ENCODE measurements at places on chromosomes 2 and 18.

DNA sequence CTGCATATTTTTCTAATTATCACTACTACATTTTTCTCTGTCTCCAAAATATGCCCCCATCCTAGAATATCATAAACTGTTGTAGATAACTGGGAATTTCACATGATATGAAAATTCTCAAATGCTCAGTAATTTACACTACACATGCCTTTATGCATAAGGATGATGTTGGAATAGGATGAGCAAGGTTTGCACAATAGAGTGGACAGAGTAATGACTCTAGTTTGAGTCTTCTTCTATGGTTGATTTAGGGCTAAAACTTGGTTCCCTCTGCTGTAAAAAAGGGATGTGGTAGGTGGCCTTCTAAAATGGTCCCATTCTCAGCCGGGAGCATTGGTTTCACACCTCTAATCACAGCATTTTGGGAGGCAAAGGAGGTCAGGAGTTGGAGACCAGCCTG, 129.9 kb downstream of the BCL11A start:
- no peak for DNase-seq
- no peak overlapping the region for H3K27ac ChIP-seq
- H3K4me1 ChIP-seq, result peaks cover 28% of the 10 kb centered on the region
- no peak overlapping the region for H3K4me3 ChIP-seq
- no peaks in the 10 kb centered on the region for H3K36me3 ChIP-seq

GRCh38 chr2:31997653-31998052, 13.2 kb downstream of the MEMO1 start:
- DNase-seq, result no peak
- H3K36me3 ChIP-seq, result no peaks in the 10 kb centered on the region
- H3K27me3 ChIP-seq, result no peaks in the 10 kb centered on the region

GRCh38 chr2:129388870-129389269, 590.6 kb upstream of the RAB6C start:
- H3K36me3 ChIP-seq, result no peaks in the 10 kb centered on the region
- no peak overlapping the region for H3K27ac ChIP-seq
- no peak for DNase-seq
- H3K4me3 ChIP-seq, result no peak overlapping the region
- H3K4me1 ChIP-seq, result no peaks in the 10 kb centered on the region

GRCh38 chr2:58976375-58977071, 735.4 kb upstream of the FANCL start:
- no peaks in the 10 kb centered on the region for H3K36me3 ChIP-seq
- no peaks in the 10 kb centered on the region for H3K4me1 ChIP-seq
- H3K27me3 ChIP-seq, result no peaks in the 10 kb centered on the region
- H3K27ac ChIP-seq, result no peak overlapping the region
- no peak overlapping the region for H3K4me3 ChIP-seq

- no peak for DNase-seq
- no peak overlapping the region for H3K4me3 ChIP-seq
- H3K27me3 ChIP-seq, result peaks cover 8% of the 10 kb centered on the region
- no peaks in the 10 kb centered on the region for H3K36me3 ChIP-seq
- H3K4me1 ChIP-seq, result no peaks in the 10 kb centered on the region
- H3K27ac ChIP-seq, result no peak overlapping the region
Measured at GRCh38 chr2:200329798-200330197, 23.3 kb downstream of the SPATS2L start.

- no peaks in the 10 kb centered on the region for H3K27me3 ChIP-seq
- DNase-seq, result no peak
- H3K4me3 ChIP-seq, result peak overlapping the region; percentile 85
- peak overlapping the region; percentile 92 for H3K27ac ChIP-seq
Measured at GRCh38 chr2:127740665-127741288, 39.5 kb downstream of the SFT2D3 start.

DNA sequence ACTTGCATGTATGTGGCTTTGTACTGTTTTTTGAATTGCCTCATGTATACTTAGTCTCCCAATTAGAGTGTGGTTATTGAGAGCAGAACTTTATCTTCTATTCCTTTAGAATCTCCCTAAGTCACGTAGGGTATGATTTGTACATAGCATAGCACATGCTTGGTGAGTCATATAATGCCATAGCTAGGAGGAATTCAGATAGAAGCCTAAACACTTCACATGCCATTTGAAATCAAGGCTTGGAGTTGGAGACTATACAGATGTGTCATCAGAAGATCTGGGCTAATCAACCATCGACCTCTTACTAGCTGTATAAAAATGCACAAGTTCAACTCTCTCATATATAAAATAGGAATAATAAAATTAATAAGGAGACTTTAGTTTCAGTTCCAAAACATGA, 222.6 kb upstream of the ST6GAL2 start:
- no peaks in the 10 kb centered on the region for H3K27me3 ChIP-seq
- no peaks in the 10 kb centered on the region for H3K4me1 ChIP-seq
- H3K27ac ChIP-seq, result no peak overlapping the region
- no peak for DNase-seq

DNA sequence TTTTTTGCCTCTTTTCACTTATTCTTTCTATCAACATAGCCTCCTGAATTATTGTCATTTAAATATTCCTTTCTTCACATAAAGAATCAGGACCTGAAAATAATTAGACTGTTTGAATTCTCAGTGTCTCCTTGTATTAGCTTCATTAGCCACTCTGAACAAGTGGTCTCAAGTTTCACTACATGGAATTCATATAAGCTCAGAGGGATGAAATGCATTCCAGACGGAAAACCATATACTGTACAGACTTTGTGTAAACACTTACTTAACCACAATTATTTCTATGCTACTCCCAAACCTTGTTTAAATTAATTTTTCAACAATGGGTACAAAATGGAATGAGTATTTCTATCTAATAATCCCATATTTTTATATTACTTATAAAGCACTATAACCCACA, 53.4 kb downstream of the CHN1 start:
- H3K4me3 ChIP-seq, result no peak overlapping the region
- H3K27me3 ChIP-seq, result peaks cover 11% of the 10 kb centered on the region
- no peak overlapping the region for H3K27ac ChIP-seq
- H3K4me1 ChIP-seq, result no peaks in the 10 kb centered on the region

GRCh38 chr18:57950542-57950941, 93.5 kb upstream of the NEDD4L start:
- DNase-seq, result no peak
- no peaks in the 10 kb centered on the region for H3K27me3 ChIP-seq
- no peaks in the 10 kb centered on the region for H3K4me1 ChIP-seq
- no peaks in the 10 kb centered on the region for H3K36me3 ChIP-seq

DNA sequence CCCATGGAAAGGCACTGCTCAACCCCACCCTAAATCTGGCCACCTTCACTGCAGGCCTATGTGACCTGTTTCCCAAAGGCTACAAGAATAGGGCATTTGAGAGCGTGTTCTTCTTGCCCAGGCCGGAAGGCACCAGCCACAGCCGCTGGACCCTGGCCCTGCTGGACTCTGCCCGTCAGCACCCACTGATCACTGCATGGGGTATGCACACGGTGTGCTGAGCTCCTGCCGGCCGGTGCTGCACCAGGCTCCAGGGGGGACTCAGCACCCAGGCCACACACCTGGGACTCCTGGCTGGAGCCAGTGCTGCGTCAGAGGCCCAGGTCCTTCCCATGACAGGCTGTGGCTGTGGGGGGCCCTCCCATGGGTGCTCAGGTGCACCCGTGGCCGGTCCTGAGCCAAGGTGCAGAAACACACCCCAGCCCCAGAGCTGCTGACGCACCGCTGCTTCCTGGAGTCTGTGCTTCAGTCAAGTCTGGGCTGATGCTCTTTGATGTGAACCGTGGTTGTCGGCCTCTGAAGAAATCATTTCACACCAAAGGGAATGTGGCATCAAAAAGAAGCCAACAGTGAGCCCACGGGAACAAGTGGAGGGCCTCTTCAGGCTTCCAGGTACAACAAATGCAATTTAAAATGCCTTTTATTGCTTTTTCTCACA, 6.5 kb downstream of the KCNG2 start:
- no peaks in the 10 kb centered on the region for H3K36me3 ChIP-seq
- H3K4me3 ChIP-seq, result no peak overlapping the region
- DNase-seq, result no peak
- H3K27ac ChIP-seq, result no peak overlapping the region

DNA sequence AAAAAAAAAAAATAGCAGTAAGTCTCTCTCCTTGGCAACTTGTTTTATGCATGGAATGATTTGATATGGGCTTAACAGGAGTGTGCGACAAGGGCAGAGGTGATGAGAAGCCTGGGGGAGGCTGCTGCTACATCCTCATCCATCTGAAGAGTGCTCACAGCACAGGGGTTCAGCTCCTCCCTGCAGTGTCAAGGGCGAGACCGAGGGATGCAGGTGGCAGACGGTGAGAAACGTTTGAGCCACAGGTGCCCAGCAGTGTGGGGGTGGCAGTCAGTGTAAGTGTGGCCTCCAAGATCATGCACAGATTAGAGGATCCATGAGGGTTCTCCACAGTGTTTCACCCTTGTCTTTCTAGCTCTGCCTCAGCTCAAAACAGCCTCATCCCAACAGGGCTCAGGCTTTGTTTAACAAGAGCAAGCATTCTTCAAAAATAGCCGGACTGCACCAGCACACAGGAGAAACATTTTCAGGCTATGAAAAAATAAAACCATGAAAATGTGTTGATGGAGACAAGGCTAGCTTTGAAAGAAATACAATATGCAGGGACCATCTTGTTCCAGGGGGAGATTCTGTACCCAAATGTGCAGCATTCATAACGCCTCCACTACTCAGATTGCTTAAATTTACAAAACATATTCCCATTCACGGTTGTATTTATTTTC, 324.5 kb upstream of the MYT1L start:
- no peak overlapping the region for H3K27ac ChIP-seq
- DNase-seq, result no peak
- peaks cover 4% of the 10 kb centered on the region for H3K36me3 ChIP-seq
- peaks cover 9% of the 10 kb centered on the region for H3K27me3 ChIP-seq

DNA sequence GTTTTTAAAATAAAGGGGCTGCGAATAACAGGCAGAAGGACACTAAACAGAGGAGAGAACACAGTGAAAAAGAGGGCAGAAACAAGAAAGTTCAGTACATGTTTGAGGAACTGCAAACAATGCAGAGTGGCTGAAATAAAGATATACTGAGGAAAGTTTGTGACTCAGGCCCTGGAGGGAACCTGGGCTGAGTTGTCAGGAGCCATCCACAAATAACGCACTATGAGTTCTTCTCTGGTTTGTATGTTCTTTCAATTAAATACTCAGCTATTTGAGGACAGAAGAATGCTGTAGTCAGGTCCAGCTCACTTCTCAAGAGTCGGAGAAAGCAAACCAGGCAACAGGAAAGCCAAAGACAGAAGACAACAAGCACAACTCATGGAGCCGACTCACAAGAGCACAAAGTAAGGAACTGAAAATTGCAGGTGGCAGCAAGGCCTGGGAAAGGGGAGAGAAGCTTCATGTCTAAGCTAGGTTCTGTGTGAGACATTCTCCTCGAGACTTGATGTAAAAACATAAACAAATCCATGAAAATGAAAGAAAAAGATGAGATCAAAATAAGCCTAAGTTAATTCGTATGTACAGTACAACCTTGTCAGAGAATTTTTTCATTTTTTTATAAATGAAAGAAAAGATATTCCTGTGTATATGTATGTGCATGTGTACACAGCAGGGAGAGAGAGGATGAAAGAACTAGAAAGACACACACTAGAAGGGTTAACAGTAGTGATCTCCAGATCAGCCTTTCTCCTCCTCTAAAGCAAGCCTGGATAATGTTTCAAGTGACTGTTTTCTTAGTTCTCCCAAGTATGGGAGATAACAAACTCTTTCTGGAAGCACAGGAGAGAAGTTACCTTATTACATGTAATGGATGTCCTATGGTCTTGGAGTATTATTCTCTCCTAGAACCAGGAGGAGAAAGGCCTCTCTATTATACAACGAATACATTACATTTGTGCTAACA, 41.5 kb downstream of the CHN1 start:
- peaks cover 23% of the 10 kb centered on the region for H3K27me3 ChIP-seq
- H3K4me3 ChIP-seq, result no peak overlapping the region
- H3K36me3 ChIP-seq, result peaks cover 5% of the 10 kb centered on the region
- no peak overlapping the region for H3K27ac ChIP-seq
- H3K4me1 ChIP-seq, result no peaks in the 10 kb centered on the region

DNA sequence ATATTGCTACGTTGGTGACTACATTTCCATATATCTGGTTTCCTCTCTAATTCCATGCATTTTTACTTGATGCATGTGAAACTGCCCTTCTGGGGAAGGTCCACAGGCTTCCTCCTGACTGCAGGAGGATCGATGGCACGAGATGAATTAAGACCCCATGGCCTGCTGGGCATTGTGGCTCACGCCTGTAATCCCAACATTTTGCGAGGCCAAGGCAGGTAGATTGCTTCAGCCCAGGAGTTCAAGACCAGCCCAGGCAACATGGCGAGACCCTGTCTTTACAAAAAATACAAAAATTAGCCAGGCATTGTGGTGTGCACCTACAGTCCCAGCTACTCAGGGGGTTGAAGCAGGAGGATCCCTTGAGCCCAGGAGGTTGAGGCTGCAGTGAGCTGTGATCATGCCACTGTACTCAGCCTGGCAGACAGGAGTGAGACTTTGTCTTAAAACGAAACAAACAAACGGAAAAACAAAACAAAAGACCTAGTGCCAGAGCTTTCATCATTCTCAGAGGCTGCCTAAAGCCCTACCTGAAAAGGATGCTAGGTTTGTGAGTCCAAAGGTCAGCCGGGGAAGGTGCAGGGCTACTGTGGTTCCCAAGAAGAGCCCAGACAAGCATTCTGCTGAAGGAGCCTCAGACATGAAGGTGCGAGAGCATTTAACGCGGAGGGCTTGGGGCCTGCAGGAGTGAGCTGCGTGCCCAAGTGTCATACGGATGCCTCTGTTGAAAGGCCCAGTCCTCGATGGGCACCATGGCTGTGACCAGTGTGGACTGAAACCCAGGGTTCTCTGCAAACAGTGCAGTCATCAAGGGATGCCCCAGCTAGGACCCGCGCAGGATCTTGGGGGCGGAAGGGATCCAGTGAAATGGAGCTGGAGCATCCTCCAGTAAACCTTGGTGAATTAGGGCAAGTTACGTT, 21.6 kb downstream of the GPR55 start:
- no peaks in the 10 kb centered on the region for H3K27me3 ChIP-seq
- no peak overlapping the region for H3K4me3 ChIP-seq
- H3K4me1 ChIP-seq, result peaks cover 11% of the 10 kb centered on the region
- H3K27ac ChIP-seq, result no peak overlapping the region

- H3K4me3 ChIP-seq, result no peak overlapping the region
- H3K27ac ChIP-seq, result no peak overlapping the region
- H3K27me3 ChIP-seq, result peaks cover 61% of the 10 kb centered on the region
- no peak for DNase-seq
- H3K36me3 ChIP-seq, result no peaks in the 10 kb centered on the region
Measured at GRCh38 chr2:26964446-26965130, 5.8 kb upstream of the MAPRE3 start.

All from naive B cell (primary cell).